Karpas-422 (cell line): ENCODE measurements at places on chromosomes 4 and X. TPM values are rescaled to one million over a fixed set of nuclear protein-coding genes. Genes with fewer than 3 reads are reported as not detected.

Gene DCX
- not detected in 2 replicates for total RNA-seq

Gene NPNT
- total RNA-seq = not detected in 2 replicates

Gene HELT
- total RNA-seq = not detected in 2 replicates

- peak; percentile 81 for DNase-seq
Observed at GRCh38 chrX:26918631-26919030, 544.5 kb downstream of the PPP4R3C start.

GRCh38 chr4:5618051-5618960 is 90.1 kb downstream of the EVC2 start:
- DNase-seq = no peak

DNA sequence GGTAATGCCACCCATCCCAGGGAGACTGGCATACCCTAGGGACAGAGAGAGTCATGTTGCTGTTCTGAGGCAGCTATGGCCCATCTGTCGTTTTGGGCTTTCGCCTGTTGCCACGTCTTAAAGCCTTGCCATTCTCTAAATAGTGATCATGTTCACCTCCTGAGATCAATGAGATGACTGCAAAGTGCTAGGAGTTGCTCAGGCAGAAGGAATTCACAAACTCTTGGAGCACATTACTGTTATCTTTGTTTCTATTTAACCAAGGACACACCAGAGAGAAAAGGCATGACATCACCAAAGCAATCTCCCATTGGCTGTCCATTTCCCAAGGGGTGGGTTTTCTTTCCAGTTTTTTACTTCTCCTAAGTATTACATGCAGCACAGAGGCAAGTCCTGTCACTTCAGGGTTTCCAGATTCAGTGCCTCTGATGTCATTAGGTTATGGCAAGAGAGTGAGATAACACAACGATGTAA is 37.1 kb upstream of the SETD7 start:
- DNase-seq = no peak

GRCh38 chr4:10688846-10689245 is 4.3 kb upstream of the CLNK start:
- DNase-seq = no peak

DNA sequence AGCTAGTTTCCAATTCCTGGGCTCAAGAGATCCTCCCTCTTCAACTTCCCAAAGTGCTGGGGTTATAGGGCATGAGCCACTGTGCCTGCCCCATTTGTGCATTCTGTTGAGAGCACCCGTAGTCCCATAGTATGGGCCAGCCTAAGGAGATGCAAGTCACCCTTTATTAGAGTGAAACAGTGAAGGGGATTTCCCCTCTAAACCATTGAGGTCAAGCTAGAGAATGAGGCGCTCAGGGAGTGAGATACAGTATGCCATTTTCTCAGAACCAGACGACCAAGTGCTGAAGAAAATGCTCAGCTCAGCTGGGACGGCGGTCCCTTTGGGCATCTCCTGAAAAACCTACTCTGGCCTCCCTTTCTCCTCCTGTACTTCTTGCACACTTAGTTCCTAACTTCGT is 18.7 kb downstream of the RNF4 start:
- no peak for DNase-seq

- DNase-seq = no peak
Observed at GRCh38 chr4:47032405-47033106, 1.2 kb downstream of the GABRB1 start.

DNA sequence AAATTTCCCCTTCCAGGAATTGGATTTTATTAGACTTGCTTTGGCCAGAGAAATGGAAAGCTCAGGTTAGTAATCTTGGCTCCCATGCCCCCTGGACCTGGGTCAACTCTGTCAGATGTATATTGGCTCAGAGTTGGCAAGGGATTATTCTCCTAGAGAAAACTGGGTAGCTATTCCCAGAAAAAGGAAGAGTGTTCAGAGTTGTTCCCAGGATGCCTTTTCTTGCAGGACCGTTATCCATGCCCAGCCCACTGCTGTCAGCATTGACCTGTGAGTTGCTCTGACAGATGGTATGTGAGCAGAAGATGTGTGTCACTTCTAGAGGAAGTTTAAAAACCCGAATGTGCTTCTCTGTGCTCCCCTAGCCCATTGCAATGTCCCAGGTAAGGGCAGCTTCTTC is 509.9 kb upstream of the ZFP42 start:
- no peak for DNase-seq
